ENCODE measurements at places on chromosomes 6 and 20. TPM values are rescaled to one million over a fixed set of nuclear protein-coding genes. Genes with fewer than 3 reads are reported as not detected.

The SPATS1 gene
- not detected for total RNA-seq

GRCh38 chr6:50853939-50854338, 35.3 kb downstream of the TFAP2B start:
- DNase-seq = no peak

The RRAGD gene
- total RNA-seq = 4.5 TPM

The KIFC1 gene
- 11.6 TPM for total RNA-seq

The AURKA gene
- total RNA-seq = 10.4 TPM

DNA sequence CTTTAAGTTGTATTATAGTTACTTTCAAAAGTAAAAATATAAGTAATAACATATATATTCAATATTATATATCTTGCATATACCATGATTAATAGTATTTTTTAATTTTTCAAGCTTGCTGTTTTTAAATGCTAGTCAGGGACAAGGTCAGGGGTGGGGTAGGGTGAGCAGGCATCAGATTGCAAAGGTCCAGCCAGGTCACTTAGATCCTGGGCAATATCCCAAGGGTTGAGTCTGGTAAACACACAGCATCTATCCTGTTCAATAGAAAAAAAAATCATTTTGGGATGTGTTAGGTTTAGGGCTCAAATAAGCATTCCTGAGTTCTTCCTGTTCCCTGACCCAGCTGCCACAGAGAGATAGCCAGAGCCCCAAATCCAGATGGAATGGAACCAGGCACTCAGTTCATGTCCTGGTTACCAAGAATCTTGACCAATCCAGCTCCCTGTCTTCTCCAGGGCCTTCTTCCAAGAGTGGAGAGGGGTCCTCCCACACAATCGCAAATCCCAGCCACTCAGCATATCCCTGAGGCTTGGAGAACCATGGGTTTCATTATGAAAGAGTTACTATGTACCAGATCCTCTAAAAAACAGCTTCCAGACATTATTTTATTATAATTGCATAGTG, 134.9 kb upstream of the TOP1 start:
- no peak for DNase-seq

GRCh38 chr6:99498421-99498820, 16.8 kb downstream of the USP45 start:
- DNase-seq = no peak

GRCh38 chr6:104532462-104532861, 327.3 kb downstream of the HACE1 start:
- DNase-seq = no peak

The IPCEF1 gene
- total RNA-seq = 0.31 TPM

- no peak for DNase-seq
Observed at GRCh38 chr6:38722038-38722437, 6.9 kb downstream of the DNAH8 start.

GRCh38 chr6:15285682-15286294, 39.9 kb downstream of the JARID2 start:
- DNase-seq = no peak

- no peak for DNase-seq
Observed at GRCh38 chr6:26250698-26251044, 114.3 kb upstream of the BTN3A2 start.

DNA sequence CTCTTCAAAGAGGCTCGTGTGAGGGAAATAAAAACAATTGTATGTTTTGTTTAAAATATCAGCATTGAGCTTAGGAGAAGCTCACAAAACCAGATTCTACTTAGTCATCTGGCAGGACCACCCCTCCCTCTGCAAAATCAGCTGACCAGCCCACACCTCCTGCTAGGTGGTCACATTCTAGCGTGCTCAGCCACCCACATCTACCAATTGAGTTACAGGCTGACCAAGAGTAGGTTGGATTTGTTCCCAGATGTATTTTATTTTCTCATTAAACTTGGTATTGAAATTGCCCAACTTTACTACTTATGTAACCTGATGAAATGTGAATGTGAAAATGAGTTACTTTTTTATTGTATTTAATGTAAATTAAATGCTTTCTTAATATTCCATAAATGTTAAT, 56.2 kb downstream of the SLC22A2 start:
- no peak for DNase-seq

DNA sequence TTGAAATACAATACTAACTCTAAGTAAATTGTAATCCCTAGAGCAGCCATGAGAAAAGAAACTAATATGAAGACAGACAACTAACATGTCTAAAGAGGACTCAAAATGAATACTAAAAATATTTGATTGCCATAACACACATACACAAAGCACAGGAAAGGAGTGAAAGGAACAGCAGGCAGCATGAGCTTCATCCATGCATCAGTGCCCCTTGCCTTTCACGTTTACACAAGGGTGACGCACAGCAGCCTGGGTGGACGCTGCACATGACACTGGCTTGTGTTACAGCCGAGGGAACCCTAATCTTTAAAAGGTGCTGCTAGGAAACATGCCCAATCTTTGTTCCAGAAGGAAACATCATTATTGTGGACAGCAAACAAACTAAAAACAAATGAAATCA, 123.5 kb downstream of the MAN1A1 start:
- no peak for DNase-seq

The OR2J3 gene
- not detected for total RNA-seq

The FRS3 gene
- total RNA-seq = 3.9 TPM

The SIRPB1 gene
- total RNA-seq = 1.1 TPM

- no peak for DNase-seq
Observed at GRCh38 chr6:88413459-88413858, 247.3 kb upstream of the CNR1 start.

DNA sequence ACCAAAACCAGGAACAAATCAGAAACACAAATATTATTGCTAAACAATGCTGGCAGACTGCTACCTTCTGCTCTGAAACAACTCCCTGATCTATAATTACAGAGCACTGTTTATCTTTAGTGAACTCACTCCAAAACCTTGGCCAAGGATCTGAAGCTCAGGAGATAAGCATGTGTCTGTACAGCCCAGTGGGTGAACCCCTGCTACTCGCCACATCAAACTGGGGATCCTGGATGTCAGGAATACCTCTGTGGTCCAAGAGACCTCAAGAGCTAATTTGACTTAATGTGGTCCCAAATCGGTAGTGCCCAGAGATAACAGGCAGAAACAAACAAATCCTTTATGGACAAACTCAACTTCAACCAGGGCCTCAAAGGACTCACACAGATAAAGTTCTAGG, 381.8 kb downstream of the KIF16B start:
- DNase-seq = no peak

- no peak for DNase-seq
Observed at GRCh38 chr6:46410334-46410953, 80.8 kb downstream of the RCAN2 start.

DNA sequence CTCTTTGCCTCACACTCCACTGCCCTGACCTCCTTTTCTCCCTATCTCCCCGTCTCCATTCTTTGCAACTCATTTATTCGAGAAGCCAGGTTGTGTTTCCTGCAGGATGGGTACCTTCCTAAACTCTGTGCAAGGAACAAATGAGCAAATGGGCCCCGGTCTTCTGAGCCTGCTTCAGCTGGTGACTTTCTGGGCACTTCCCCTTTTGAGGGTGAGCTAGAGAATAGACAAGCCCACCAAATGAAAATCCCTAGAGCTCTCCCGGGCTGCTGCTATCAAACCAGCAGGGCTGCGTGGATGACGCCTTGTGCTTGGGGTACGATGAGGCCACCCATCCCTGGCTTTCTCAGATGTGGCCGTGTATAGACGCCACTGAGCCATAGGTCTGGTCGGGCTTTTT, 91.0 kb upstream of the FOXA2 start:
- no peak for DNase-seq

DNA sequence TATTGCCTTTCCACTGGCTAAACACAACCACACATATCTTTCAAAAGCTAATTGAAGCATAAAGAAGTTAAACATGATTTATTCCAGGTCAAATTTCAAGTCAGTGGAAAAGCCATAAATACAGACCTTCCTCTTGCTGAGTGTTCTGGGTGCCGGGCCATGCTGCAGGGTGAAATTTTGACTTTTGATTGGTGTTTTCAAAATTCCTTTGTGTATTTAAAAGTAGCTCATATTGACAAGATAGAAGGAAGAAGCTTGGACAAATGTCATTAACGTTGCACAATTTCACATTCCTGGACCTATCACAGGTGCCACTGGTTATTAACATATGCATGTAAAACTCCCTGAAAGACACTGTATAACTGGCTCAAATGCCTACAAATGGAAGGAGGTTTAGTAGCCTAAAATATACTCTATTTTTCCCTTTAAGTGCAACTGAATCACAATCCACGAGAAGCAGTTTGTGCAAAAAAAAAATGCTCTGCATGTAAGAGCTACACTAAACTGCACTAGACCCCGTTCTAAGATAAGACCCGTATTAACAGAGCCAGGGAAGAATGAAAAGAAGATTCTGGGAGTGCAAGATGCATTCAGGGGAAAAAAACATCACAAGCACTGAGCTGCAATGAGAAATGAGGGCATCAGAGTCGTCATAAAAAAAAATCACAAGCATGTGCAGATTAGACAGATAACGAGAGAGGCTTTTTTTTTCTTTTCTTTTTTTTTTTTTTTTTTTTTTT, 30.4 kb downstream of the ATXN1 start:
- no peak for DNase-seq

GRCh38 chr6:82506526-82506925, 142.9 kb downstream of the TPBG start:
- DNase-seq = no peak

The MLIP gene
- total RNA-seq = not detected

The SAMD10 gene
- 3.5 TPM for total RNA-seq

DNA sequence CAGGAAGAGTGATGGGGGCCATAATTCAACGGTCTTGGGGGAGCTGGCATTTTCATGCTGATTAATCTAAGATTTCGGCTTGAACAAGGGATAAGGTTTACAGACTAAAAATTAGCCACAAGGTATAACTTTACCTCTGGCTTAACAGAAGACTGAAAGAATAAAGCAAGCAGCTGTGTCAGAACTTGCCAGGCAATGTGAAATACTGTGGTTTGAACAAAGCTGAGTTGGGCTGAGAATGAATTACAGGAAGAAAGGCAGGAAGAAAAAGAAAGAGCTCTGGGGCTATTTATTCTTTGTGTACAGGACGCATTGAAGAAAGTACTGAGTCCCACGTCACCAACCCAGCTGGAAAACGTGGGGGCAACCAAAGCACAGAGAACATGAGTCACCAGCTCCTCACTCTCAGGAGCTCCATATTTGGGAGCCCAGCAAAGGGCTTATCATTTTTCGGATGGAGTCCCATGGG, 121.5 kb upstream of the NEDD9 start:
- no peak for DNase-seq

GRCh38 chr6:65558071-65558470, 149.0 kb downstream of the EYS start:
- DNase-seq = no peak

DNA sequence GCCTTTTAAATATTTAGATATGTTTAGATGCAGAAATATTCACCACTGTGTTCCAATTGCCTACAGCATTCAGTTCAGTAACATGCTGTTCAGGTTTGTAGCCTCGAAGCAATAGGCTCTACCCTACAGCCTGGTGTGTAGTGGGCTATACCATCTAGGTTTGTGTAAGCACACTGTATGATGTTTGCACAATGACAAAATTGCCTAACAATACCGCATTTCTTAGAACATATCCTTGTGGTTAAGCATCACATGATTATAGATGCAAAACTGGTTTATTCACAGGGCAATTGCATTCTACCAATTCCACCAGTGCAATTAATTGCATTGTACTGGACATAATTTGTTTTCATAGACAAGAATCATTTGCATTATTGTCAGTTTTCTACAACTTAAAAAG, 7.9 kb upstream of the SLC22A16 start:
- DNase-seq = no peak

- no peak for DNase-seq
Observed at GRCh38 chr6:2716936-2717700, 33.6 kb downstream of the MYLK4 start.

The NRSN1 gene
- total RNA-seq = not detected

- DNase-seq = no peak
Observed at GRCh38 chr20:41165001-41165882, 27.9 kb downstream of the PLCG1 start.

DNA sequence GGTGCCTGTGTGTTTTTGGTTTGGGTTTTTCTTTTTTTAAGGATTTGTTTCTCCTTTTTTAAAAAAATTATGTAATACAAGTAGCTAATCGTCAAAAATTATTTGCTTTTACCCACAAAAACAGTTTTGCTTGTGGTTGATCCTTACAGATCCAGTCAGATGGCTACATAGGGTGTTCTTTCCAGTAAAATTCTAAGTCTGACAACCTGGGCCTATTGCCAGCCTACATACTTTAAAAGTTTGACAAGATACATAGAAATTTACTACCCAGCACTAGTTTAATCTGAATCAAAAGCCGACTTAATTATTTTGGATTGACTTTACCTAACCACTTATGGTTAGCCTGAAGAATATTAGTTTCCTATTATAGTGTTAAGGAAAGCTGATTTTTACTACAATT, 2.1 kb upstream of the SOX4 start:
- no peak for DNase-seq

The TNF gene
- not detected for total RNA-seq

GRCh38 chr20:44083220-44083933, 103.6 kb downstream of the JPH2 start:
- DNase-seq = no peak

- no peak for DNase-seq
Observed at GRCh38 chr20:9388160-9388812, 126.1 kb upstream of the LAMP5 start.

The SRF gene
- 32.5 TPM for total RNA-seq

The NOX3 gene
- not detected for total RNA-seq

DNA sequence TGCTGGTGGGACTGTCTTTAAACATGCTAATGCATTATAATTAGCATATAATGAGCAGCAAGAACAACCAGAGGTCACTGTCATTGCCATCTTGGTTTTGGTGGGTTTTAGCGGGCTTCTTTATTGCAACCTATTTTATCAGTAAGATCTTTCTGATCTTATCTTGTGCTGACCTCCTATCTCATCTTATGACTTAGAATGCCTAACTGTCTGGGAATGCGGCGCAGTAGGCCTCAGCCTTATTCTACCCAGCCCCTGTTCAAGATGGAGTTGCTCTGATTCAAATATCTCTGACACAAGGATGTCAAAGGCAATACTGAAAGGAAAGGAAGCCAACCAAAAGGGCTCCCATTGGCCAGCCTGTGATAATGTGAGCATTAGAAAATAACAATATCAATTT, 29.8 kb upstream of the SEC63 start:
- no peak for DNase-seq

GRCh38 chr20:62732842-62733525, 24.3 kb downstream of the NTSR1 start:
- DNase-seq = no peak
